ENCODE measurements at places on chromosomes 6 and 20.

- no peak for ATAC-seq
Observed at GRCh38 chr6:125486881-125487280, 185.1 kb upstream of the HDDC2 start.

DNA sequence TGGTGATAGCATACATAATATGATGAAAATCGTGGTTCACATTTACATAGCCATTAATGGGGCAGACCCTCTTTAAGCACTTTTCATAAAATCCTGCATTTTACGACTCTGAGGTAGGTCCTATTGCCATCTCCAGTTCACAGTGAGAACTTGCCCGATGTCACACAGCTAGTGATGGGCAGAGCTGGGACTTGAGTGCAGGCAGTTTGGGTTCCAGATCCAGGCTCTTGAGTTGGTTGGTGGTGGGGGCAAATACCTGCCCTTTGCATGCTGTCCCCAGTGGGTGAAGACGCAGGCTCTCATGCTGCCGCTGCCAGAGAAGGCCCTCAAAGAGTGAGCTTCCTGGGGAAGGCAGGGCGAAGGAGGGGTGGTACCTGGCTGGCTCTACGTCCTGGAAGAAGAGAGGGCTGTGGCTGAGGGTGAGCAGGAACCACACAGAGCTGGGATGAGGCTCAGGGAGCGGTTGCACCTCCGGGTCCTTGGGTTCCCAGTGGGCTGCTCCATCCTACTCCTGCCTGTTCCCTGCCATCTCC, 6.1 kb upstream of the BAK1 start:
- ATAC-seq: no peak

GRCh38 chr6:80523531-80523997, 417.1 kb downstream of the BCKDHB start:
- ATAC-seq: no peak

- peak; percentile 5 for ATAC-seq
Observed at GRCh38 chr6:87698547-87699006, 3.5 kb downstream of the AKIRIN2 start.

DNA sequence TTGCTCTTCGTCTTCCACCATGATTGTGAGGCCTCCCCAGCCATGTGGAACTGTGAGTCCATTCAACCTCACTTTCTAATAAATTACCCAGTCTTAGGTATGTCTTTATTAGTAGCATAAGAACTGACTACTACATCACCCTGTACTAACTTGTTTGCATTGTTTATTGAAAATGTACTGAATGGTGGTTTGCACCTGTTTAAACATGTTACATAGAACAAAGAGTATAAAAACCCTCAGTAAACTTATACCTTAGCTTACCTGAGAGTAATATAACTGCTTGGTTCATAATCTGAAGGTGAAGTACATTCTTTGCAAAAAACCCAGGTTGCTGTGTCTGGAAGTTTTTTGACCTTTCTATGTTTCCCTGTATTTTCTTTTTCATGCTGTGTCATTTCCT, 777.8 kb downstream of the TBC1D32 start:
- no peak for ATAC-seq

DNA sequence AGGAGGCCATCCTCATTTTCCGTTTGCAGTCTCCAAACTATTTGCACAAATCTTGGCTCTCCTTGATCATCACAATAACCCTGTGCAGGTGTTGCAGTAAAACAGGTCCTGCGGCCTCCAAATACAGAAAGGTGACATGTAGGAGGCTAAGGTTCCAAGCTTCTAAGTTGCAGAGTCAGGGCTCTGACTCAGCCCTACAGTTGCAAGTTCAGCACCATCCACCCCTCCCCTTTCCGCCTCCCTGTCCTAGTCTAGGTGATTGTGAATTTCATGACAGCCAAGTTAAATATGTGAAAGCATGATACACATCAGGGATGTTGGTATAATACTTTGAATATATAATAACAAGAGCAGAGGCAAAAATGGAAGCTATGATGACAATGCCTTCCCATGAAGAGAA, 317.3 kb upstream of the CDH4 start:
- ATAC-seq: no peak

DNA sequence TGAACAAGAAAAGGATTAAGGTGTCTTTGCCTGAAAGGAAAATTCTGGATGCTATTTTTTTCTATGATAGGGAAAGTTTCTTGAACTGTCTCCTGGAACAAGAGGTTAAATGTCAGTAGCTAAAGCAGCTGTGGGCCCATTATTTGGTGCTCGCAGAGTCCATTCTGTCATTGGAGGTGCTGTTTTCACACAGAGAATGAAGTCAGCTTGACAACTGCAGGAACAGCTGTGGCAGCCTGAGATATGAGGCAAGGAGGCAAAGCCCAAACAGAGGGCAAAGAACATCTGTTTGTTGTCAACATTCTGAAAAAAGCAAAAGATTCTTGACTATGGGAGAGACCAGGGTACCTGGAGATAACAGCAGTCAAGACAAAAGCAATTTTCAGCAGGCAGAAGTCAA, 548.2 kb downstream of the KIF16B start:
- ATAC-seq: no peak

DNA sequence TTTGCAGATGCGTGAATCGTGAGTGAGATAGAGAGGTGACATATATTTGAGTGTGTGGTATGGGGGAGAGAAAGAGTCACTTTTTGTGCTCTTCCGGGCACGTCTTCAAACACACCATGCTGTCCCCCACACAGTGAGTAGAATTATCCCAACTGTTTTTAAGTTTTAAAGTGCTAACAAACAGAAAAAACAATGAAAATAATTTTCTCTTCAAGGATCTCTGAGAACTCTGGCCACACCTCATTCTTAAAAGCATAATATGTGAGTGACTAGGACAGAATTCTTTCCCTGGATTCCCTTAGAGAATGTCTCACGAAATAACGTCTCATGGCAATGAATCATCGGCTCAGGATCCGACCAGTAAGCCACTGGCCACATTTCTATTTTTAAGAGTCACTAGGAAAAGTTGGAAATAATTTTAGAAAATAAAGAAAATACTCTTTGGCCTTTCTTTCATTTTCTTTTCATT, 235.7 kb upstream of the ZNF217 start:
- ATAC-seq: peak; percentile 76

DNA sequence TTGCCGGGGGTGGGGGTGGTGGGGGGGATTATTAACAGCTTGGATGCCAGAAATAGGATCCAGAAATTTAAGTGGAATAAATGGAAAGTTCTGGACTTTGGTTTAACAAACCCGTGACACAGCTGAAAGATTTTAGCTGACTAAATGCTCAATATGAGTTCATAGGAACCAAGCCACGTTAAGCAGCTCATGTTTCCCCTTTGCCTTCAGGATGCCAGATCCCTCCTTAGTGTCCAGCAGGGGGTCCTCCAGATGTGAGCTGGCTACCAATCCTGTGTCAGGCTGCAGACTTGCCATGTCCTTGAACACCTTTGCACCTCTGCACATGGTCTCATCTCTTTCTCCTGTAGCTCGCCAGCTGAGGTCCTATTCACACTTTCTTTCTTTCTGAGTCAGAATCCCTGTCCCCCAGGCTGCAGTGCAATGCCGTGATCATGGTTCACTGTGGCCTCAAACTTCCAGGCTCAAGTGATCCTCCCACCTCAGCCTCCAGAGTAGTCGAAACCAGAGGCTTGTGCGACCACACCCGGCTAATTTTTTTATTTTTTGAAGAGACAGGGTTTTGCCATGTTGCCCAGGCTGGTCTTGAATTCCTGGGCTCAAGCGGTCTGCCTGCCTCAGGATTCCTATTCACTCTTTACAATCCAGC, 133.3 kb upstream of the ARMC2 start:
- ATAC-seq: no peak

GRCh38 chr20:53021934-53022333, 49.8 kb downstream of the TSHZ2 start:
- peak; percentile 85 for ATAC-seq

All from activated CD4-positive, CD25-positive, alpha-beta regulatory T cell treated with anti-CD3 and anti-CD28 coated beads, Interleukin-2, amount 50 U/mL, for 24 hours (primary cell).